Inflammatory macrophage treated with lipopolysaccharide for 1 hour (primary cell): ENCODE measurements at places on chromosomes 6 and 20.
A peak's percentile ranks its signal among the peaks of the same experiment; 100 is the strongest.

GRCh38 chr20:38633577-38634093, 32.0 kb downstream of the ARHGAP40 start:
- DNase-seq, result peak; percentile 77

DNA sequence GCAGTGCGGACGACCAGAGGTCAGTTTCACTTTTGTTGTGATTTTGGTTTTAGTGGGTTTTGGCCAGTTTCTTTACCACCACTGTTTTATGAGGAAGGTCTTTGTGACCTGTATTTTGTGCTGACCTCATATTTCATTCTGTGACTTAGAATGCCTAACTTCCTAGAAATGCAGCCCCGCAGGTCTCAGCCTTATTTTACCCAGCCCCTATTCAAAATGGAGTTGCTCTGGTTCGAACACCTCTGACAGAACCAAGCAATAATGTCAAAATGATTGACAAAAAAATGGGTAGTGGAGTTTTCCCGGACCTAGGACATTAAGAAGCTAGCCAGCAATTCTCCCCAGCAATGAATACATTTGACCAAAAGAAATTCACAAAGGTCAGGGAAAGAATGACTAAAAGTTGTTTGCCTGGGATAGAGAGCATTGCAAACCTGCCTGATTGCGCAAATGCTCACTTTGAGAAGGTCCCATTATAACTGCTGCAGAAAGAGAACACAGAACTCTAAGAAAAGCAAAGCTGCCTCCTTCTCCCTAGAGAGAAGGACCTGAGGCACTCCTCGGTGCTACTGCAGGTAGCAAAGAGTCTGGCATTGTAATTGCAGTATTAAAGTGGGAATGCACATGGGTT, 288.8 kb downstream of the ADGB start:
- DNase-seq, result no peak

- DNase-seq, result no peak
These were observed 13.2 kb downstream of the SYTL3 start for GRCh38 chr6:158662954-158663624.

GRCh38 chr20:59976156-59976782, 18.0 kb downstream of the CDH26 start:
- DNase-seq, result no peak

DNA sequence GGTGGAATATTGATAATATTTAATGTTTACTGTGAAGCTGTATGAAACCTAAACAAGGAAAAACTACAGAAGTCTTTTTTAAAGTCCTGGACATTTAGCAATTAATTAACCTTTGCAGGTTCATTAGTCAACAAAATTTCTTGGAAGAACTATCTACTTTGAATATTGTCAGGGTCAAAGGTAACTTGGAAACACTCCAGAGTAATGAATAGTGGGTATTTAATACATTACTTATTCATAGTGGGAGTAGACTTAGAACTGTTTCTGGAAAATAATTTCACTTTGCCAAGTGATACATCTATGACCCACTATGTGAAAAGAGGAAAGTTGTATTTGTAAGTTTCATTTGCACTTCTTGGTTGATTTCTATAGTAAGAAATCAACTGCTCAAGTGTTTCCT, 319.1 kb downstream of the TFAP2B start:
- no peak for DNase-seq

GRCh38 chr6:56038764-56039163, 163.4 kb upstream of the BMP5 start:
- no peak for DNase-seq

DNA sequence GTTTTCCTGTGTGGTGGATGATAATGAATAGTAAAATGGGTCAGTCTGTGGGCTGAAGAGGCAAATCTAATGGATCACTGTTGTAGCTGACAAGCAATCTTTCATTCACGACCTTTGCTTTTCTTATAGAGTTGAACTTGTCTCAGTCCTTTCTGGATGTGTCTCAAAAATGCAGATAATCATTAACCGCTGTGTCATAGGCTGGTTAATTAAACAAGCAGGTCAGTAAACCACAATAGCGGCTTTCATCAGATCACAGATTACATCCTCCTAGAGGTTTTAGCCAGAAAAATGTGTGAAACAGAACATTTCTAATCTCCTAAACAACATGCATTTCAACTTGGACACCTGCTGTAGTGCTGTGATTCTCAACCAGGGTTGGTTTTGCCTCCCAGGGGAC, 2.5 kb upstream of the METTL24 start:
- no peak for DNase-seq

GRCh38 chr6:10522929-10523573, 1.9 kb downstream of the GCNT2 start:
- DNase-seq, result no peak

- DNase-seq, result no peak
These were observed 145.2 kb downstream of the COL21A1 start for GRCh38 chr6:56102216-56102615.

GRCh38 chr6:2579804-2580570, 170.7 kb downstream of the MYLK4 start:
- peak; percentile 2 for DNase-seq

DNA sequence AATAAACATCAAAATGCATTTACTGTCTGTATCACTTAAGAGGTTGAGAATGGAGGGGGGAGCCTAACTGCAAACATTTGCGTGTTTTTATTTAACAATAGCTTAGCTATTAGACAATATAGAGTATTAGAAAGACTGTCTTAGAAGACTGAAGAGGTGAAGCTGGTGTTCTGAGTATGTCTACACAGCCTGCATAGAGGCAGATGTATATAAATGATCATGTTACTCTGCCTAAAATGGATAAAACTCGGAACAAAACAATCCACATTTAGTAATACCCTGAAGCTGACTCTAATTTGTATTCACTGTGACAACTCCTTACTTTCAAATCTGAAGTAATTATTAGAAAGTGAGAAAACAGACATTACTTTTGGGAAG, 181.9 kb downstream of the GMPR start:
- no peak for DNase-seq

GRCh38 chr6:11275598-11275997, 43.1 kb upstream of the NEDD9 start:
- DNase-seq, result peak; percentile 98

GRCh38 chr6:7671076-7671475, 54.8 kb upstream of the BMP6 start:
- no peak for DNase-seq

DNA sequence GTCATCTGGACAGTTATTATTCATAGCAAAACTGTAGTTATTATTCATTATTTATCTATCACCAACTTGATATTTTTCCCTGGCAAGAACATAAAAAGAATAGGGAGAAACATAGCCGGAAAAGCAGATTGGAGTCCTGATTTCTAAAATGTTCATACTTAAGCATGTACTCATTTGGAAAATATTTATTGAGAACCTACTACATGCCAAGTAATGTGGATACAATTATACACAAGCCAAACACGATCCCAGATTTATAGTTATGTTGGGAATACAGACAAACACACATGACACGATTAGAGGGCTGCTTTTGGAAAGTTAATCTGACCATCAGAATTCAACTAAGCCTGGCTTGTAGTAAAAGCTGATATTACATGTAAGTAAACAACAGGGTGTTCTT, 30.7 kb downstream of the ARHGAP18 start:
- no peak for DNase-seq

DNA sequence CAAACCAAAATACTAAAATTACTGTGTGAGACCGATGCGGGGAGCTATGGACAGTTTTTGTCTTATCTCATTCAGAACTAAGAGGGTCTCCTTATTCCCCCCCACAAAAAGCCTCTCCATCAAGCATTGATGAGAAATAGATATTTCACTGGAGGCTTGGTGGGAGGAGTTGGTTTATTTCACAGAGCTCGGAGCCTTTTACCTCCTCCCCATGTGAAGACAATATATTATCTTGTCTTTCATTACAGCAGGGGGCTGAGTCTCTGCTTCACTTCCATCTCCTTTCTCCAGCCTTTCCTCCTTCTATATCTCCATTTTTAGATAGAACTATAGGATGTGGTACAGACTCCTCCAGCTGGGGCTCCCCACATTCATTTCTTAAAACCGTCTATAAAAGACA, 29.9 kb upstream of the MRAP2 start:
- DNase-seq, result no peak

DNA sequence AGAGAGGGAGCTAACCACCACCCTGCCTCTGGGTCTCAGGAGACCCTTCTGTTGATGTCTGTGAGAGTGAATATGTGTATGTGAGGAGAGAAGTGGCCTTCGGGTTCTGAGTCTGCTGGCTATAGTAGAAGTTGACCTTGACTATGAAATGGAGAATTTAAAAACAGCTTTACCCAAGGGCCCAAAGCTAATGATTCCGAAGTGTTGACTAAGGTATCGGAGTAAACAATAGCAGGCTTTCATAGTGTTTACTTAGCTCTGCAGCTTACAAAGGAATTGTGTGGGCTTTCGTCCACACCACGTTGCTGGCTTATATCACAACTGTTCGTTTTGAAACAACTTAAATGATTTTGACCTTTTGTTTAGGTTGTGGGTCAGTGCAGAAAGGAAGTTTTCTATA, 126.5 kb upstream of the JAG1 start:
- no peak for DNase-seq

DNA sequence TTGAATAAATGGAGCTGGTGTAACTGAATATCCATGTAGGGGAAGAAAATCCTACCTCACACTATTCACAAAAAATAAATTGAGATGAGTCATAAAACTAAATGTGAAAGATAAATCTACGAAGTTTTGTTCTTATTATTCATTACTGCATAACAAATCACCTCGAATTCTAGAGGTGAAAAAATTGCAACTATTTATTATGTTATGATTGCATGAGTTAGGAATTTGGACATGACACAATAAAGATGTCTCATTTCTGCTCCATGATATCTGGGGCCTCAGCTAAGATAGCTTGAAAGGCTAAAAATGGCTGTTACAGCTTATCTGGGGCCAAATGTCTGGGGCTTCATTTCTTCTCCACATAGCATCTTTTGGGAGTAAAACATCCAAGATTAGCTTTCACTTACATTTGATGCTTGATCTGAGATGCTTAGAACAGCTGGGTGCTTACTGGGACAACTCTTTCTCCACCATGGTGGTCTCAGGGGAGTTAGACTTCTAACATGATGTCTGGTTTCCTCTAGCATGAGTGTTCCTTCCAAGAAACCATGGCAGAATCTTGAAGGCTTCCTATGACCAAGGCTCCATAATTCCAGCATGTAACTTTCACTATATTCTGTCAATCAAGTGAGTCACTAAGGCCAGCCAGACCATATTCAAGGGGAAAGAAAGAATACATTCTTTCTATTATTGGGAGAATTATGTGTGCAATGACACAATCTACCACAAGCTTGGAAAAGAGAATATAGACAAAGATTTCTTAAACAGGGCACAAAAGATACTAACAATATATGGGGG, 30.1 kb downstream of the OR2B6 start:
- DNase-seq, result no peak
